ENCODE measurements at places on chromosomes 4 and X. TPM values are rescaled to one million over a fixed set of nuclear protein-coding genes. Genes with fewer than 3 reads are reported as not detected.

CCDC120 gene
- 13.8 TPM for total RNA-seq

DNA sequence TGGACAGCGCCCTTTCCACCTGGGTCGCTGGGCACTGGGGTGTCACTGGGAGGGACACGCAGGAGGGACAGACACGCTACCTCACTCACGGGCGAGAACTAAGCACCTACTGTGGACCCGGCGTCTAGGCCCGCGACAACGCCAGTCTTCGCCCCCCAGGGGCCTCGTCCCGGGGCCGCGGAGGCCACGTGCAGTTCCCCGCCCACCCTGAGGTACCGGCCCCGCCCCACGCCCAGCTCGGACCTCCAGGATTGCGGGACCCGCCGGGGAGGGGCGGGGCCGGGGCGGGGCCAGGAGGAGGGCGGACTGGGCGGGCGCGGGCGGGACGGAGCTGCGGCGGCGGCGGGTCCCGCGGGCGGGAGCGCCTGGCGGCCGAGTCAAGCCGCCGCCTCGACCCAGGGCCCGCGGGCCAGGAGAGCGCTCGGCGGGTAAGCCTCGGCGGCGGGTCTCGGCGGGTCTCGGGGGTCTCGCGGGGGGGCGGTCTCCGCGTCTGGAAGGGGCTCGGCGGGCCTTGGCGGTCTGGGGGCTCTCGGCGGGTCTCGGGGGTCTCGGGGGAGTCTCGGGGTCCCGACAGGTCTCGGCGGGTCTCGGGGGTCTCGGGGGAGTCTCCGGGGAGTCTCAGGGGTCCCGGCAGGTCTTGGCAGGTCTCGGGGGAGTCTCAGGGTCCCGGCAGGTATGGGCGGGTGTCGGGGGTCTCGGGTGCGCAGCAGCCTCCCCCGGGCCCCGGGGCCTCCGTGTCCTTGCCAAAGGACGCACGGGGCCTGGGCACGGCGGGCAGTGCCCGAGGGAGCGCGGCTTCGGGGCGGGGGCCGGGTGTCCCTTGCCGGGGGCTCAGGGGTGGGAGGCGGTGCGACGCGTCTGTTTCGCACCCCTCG lies at the start of gene SH3BP2:
TSS of gene SH3BP2 (plus strand) at position 375 of the 875 bp plus-strand sequence. CDS start 27,533 bp downstream, outside the sequence.
- peak within 1 kb of the TSS; percentile 37 for H3K4me3 ChIP-seq
- no peaks in the 10 kb centered on the region for H3K36me3 ChIP-seq
- peaks cover 65% of the 10 kb centered on the region for H3K4me1 ChIP-seq
- no peaks in the 10 kb centered on the region for H3K27me3 ChIP-seq
- peak within 1 kb of the TSS; percentile 80 for H3K27ac ChIP-seq

GRCh38 chr4:140952717-140953116 lies 180.6 kb downstream of the RNF150 start:
- DNase-seq, result no peak
- H3K36me3 ChIP-seq, result no peaks in the 10 kb centered on the region
- H3K4me3 ChIP-seq, result no peak overlapping the region
- no peaks in the 10 kb centered on the region for H3K27me3 ChIP-seq

ADGRG4 gene
- not detected for total RNA-seq

GRCh38 chrX:33065415-33065814 lies 145.9 kb downstream of the DMD start:
- H3K4me1 ChIP-seq, result no peaks in the 10 kb centered on the region
- no peak for DNase-seq
- H3K27me3 ChIP-seq, result no peaks in the 10 kb centered on the region
- no peaks in the 10 kb centered on the region for H3K36me3 ChIP-seq

GRCh38 chr4:116397291-116397690 lies 688.1 kb downstream of the TRAM1L1 start:
- H3K27ac ChIP-seq, result no peak overlapping the region
- no peak overlapping the region for H3K4me3 ChIP-seq
- no peak for DNase-seq
- H3K36me3 ChIP-seq, result no peaks in the 10 kb centered on the region

GAGE12J gene
- not detected for total RNA-seq
